ENCODE measurements at places on chromosomes 6 and 20.

DNA sequence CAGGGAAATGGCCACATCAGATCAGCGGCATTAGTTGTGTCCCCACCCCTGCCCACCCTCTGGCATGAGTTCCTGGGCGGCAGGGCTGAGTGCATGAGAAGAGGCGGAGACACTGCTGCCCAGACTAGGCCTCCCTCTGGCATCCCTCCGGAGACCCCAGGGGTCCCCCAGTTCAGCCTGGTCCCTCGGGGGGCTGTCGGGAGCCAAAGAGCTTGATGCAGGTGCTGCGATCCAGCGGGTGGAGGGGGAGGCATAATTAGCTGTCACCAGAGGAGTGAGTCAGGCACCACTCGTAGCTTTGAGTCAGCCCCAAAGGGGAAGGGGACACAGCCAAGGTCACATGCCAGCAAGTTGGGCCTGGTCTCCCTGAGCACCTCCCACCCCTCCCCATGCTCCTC is 34.5 kb downstream of the DLGAP4 start:
- no peak for DNase-seq

- DNase-seq = no peak
These were observed 32.1 kb downstream of the NHLRC1 start for GRCh38 chr6:18090349-18090786.

- peak; percentile 30 for DNase-seq
These were observed 96.6 kb upstream of the MAN1A1 start for GRCh38 chr6:119446115-119446554.

DNA sequence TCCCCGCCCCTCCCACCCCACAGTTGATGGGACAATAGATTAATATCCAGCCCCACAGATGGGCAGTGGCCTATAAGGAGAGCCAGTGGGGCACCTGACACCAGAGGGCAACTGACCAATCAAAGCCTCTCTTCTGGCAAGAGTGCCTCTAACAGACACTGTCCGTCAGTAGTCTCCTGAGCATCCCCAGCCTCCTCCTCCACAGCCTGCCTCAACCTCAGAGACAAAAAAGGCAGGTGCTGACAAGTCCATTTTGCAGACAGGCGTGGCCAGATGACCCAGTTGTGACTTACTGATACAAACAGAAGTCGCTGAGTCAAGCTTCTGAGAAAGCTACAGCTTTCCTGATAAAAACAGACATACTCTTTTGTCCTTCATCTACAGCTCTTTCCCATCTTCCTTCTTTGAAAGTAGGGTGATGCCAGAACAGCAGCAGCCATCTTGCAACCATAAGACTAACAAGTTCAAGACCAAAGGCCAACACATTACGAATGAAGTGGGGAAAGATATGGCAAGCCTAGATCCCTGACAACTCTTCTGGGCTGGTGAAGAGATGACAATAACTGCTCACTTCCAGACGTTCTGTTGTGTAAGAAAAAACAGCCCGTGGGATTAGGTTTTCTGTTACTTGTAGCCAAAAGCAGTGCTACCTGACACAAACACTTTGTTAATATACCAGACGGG is 12.3 kb downstream of the PPIL1 start:
- no peak for DNase-seq

DNA sequence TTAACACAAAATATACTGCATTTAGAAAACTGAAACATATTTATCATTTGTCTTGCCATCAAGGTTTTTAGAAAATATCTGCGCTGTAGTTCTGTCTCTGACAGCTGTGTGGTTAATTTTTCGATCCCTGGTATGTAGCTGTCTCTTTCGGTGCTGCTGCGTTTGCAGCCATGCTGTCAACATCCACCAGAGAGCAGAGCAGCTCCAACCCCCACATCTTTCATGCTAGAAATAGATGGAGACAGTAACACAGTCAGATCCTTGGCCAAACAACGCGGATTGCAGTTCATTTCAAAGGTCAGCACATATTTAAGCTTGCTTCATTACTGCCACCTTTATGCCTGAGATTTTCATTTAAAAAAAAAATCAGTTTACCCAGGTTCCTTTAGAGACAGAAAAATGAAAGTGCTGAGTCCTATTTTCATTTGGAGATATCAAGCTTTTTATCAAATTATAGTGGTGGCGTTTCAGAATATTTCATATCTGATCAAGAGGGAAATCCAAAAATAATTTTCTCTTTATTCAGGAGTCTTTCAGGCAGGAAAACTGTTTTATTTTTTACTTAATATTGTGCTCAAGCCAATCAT is 157.7 kb upstream of the MMS22L start:
- DNase-seq = no peak

- DNase-seq = no peak
These were observed 16.2 kb upstream of the MRPS18A start for GRCh38 chr6:43703512-43704429.

- DNase-seq = no peak
These were observed 4.2 kb downstream of the SCRT2 start for GRCh38 chr20:671252-672030.

GRCh38 chr20:32494483-32495216 is 90.5 kb downstream of the NOL4L start:
- DNase-seq = no peak

DNA sequence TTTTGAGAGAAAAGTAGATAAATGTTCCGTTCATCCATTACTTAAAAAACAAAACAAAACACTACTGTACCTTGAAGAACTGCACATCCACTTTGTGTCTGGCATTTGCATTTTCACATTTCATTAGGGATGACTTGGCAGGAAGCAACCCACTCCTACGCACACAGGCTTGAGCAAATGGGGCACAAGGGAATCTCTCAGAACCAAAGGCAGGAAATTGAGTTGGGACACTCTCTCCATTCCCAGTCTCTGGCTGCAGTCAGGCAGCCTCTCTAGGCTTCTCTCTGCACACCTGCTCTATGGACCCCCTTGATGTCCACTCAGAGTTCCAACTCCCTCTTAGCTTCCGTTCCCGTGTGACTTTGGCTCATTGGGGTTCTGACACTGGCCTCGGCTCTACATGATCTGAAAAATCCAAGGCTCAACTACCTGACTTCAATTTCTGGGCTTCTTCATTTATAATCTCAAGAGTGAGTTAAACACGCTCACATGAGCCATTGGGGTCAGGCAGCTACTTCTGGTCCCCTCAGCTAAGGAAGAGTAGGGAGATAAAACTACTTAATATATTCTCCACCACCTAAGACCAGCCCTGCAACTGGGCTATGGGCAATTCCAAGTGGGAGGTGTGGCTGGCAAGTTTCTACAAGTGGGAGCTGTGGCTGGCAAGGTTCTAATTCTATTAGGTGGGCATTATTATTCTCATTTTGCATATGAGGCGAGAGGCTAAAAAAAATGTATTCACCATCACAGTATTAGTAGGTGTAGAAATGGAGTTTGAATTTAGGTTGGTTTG is 251.9 kb downstream of the SOD2 start:
- DNase-seq = no peak

DNA sequence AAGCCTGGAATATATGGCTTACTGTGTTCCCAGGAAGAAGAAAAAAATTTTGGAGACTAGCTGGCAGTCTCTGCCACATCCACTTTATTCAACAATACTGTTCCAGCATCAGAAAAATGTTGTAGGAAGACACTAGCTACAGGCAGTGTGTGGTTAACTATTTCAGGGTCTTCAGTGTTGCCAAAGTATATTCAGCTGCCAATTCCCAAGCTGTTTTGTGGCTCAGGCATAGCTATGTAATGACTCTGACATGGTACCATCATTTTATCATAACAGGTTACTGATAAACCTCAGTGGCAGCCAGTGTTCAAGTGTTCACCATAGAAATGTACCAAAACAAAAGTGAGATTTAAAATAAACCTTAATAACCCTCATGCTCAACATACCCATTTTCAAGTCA is 503.1 kb downstream of the ADGRB3 start:
- DNase-seq = no peak

GRCh38 chr20:10654250-10654610 is 19.6 kb downstream of the JAG1 start:
- DNase-seq = no peak

GRCh38 chr20:59646487-59646886 is 42.1 kb downstream of the PHACTR3 start:
- DNase-seq = no peak

DNA sequence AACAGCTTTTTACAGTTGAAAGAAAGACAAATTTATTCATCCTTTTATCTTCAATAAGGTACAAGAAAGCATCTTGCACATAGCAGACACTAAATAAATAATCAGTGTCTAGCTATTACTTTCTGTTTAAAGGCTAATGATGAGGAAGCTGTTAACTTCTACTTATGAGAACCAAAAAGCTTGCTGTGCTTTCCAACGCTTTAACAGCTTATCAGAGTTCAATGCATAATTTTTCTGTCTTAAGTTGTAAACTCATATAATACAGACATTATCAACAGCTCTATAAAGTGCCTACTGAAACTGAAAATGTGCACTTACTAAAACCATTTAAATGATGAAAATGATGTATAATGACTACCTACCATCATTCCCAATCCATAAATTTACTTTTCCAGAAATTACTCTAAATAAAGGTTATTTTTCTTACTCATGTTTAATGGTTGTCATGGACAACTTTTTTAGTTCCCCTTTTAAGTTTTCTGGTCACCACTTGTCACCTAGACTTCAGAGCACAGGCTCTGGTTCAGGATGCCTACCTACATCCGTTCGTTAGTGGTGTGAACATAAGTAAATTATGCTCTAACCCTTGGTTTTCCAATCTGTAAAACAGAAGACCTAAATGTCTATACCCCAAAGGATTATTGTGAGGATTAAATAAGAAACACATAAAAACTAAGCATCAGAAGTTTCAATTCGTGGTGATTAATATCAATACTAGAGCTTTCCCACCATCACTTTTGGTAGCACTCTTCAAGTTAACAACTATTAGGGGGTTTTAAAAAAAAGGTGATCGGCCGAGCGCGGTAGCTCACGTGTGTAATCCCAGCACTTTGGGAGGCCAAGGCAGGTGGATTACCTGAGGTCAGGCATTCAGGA is 8.0 kb downstream of the PNISR start:
- peak; percentile 18 for DNase-seq

GRCh38 chr20:2817891-2818595 is 1.9 kb downstream of the TMEM239 start:
- no peak for DNase-seq
